Nucleus accumbens (tissue), 56 donors: ENCODE measurements at places on chromosomes 4 and X.
A peak's percentile ranks its signal among the peaks of the same experiment; 100 is the strongest.

- no peak for DNase-seq
These were observed 69.0 kb downstream of the BEND2 start for GRCh38 chrX:18151649-18152048.

DNA sequence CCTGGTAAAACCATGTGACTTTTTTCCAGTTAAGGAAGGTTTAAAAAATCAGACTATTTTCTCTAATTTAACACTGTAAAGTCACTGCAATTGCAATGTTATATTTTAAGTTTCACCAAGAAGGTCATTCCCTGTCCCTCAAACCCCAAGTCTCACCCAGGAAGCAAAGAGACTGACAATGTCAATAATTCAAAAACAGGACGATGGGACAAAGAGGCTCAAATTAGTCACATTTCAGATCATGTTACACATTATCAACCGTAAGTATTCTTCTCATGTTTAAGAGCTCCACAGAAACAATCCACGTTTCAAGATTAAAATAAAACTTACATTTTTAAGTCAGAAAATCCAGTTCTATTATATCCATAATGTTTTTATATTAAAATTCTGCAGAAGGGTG is 13.2 kb downstream of the SHISA3 start:
- DNase-seq: no peak

DNA sequence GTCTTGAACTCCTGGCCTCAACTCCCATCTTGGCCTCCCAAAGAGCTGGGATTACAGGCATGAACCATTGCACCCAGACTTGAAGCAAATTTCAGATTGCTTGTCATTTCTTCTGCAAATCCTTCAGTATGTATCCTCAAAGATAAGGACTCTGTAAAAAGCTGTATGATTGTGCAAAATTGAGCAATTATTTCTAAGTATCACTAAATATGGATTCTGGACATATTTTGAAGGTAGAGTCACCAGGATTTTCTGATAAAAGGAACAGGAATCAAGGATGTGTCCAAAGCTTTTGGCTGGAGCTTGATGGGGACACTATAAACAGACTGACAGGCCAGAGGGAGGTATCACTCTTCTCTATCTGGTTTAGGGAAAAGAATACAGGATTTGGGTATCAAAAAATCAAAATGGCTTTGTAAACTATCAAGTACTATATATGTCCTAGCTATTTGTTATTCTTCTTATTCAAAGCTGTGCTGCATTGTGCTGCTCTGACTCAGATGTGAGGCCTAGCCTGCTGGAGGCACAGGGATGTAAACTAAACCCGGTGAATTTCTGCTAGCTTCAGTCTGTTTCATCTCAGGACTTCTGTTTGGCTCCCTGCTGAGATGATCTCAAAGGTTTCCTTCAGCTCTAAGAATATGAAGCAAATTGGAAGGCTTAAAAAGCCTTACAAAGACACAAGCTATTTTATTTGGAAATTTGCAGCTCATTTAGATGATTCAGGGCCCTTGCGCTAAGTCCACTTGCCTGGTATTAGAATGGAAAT is 8.3 kb downstream of the RPS4X start:
- no peak for DNase-seq

GRCh38 chr4:84814094-84814750 is 152.3 kb downstream of the WDFY3 start:
- DNase-seq: no peak

- DNase-seq: no peak
These were observed 41.9 kb upstream of the PDHA2 start for GRCh38 chr4:95798003-95798402.

- peak; percentile 53 for DNase-seq
These were observed at the start of gene ARMCX1 for GRCh38 chrX:101550362-101550750. Gene ARMCX1 (plus strand): TSS chrX:101550547. CDS start chrX:101552931, 2,384 bp downstream.
